ENCODE measurements at places on chromosomes 4 and X.

- DNase-seq = no peak
Observed at GRCh38 chrX:75989806-75990590, 182.9 kb upstream of the PBDC1 start.

- no peak for DNase-seq
Observed at GRCh38 chr4:26493461-26493860, 3.2 kb upstream of the CCKAR start.

GRCh38 chrX:124211312-124211942, 121.0 kb upstream of the TEX13D start:
- DNase-seq = no peak

GRCh38 chrX:68409194-68409593, 24.1 kb downstream of the OPHN1 start:
- DNase-seq = no peak

DNA sequence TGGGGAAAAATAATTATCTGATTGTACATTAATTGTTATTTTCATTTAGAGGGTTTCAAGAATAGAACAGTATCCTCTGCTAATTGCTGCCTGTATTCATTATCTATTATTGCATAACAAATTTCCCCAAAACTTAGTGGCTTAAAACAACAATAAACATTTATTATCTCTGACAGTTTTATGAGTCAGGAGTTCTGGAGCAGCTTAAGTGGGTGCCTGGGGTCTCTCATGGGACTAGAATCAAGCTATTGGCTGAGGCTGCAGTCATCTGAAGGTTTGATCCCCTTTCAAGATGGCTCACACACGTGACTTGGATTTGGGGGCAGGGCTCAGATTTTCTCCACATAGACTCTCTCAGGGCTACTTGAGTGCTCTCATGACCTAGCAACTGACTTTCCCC, 98.1 kb upstream of the JADE1 start:
- DNase-seq = no peak

GRCh38 chrX:12581546-12581945, 209.7 kb upstream of the PRPS2 start:
- DNase-seq = no peak

- no peak for DNase-seq
Observed at GRCh38 chr4:11149612-11150259, 279.0 kb downstream of the HS3ST1 start.

- DNase-seq = peak; percentile 3
Observed at GRCh38 chrX:148314876-148315275, 185.5 kb upstream of the AFF2 start.

DNA sequence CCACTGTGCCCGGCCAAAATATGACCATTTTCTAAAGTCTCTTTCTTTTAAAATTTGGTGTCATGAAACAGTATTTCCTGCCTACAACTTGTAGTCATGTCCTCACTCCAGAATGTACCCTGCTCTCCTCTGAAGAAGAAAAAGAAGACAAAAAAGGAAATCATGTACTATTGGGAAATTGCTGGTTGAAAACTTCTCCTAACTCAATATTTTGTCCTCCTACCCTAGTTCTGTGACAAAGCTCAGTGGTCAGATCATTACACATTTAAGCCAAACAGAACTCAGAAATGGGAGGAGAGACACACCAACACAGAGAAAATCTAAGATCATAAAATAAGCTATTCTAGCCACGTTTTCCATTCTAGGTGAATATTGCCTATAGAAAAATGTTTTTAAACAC, 127.7 kb downstream of the IRF2 start:
- no peak for DNase-seq

- DNase-seq = no peak
Observed at GRCh38 chrX:39967348-39967747, 130.4 kb downstream of the BCOR start.

GRCh38 chr4:159287767-159288166, 184.9 kb downstream of the RAPGEF2 start:
- DNase-seq = no peak

- peak; percentile 65 for DNase-seq
Observed at GRCh38 chr4:76213415-76214176, at the start of gene SCARB2. TSS of gene SCARB2 (minus strand) at chr4:76213824. CDS start at chr4:76213543, 281 bp downstream.

DNA sequence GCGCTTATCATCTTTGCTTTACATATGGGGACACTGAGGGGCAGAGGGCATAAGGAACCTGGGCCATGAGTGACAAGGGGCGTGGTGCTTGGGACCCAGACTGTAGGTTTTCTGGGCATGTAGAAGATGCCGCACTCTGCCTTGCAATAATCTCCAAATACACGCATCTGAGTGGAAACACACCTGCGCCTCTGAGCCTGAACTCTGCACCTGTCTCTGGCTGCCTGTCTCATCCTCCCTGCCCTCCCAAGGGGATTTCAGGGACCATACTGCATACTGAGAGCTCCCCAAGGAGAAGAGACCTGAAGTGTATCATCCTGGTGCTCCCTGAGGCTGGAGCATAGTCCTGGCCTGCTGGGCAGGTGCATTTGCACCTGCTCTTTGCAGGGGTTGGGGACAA, 34.7 kb upstream of the ASMTL start:
- no peak for DNase-seq

DNA sequence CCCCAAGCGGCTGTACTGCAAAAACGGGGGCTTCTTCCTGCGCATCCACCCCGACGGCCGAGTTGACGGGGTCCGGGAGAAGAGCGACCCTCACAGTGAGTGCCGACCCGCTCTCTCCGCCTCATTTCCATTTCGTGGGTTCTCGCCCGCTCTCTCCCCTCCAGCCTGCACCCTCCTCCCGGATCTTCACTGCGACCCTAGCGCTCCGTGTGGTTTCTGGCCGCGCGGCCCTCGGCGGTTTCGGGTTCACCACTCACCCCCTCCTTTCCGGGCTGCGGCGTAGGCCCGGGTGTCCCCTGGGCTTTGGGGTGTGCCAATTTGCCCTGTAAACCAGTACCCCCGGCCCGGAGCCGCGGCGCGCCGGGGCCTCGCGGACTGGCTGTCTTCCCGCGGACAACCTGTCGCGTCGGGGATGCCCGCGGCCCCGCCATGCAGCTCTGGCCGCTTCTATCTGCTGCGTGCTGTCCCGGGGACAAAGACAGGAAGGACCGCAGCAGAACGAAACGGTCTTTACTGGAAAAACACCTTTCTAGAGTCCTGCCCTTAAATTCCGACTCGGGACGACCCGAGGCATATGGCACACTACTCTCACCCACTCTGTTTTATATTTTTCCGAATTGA, 737 bp downstream of the FGF2 start:
- DNase-seq = peak; percentile 19

DNA sequence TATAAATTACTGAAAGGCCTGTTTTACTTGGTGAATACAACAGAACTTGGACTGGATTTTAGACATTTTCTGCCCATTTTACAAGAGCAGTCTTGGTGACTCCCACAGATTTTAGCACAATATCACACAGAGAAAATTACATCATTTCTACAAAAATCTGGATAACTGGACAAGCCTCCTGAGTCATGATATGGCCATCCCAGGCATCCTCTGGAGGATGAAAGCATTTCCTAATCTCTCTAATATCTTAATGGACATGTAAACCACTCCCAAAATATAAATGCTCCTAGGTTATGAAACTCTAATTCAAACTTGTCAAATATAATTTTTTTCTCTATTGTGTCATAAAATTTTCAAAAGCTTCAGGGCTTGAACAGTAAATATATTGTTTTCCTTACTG, 1170.8 kb upstream of the PCDH7 start:
- no peak for DNase-seq

DNA sequence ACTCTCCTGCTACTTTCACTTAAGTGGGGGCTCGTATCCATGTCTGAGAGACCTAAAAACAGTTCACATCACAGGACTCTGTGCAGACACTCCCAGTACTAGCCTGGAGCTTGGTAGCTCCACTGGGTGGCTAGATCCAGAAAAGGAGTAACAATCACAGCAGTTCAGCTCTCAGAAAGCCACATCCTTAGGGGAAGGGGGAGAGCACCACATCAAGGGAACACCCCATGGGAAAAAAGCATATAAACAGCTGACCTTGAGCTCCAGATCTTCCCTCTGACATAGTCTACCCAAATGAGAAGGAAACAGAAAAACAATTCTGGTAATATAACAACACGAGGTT, 175.8 kb downstream of the FAM13A start:
- DNase-seq = no peak

DNA sequence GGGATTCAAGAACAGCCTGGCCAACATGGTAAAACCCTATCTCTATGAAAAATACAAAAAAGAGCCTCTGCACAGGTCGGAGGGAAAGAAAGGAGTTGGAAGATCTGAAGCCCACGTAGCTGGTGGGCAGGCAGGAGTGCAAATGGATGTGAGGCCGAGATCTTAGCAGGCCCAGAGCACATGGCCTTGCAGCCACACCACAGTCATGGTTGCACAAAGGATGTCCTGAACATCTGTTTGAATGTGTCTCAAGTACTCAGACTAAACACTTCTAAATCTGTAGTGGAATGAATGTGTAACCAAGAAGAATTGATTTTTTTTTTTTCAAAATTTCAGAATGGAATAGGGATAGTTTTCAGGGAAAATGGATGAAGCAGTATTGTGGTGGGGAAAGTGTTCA, 10.8 kb downstream of the CA5B start:
- no peak for DNase-seq

- DNase-seq = no peak
Observed at GRCh38 chr4:7677086-7677485, 242.4 kb upstream of the PSAPL1 start.

DNA sequence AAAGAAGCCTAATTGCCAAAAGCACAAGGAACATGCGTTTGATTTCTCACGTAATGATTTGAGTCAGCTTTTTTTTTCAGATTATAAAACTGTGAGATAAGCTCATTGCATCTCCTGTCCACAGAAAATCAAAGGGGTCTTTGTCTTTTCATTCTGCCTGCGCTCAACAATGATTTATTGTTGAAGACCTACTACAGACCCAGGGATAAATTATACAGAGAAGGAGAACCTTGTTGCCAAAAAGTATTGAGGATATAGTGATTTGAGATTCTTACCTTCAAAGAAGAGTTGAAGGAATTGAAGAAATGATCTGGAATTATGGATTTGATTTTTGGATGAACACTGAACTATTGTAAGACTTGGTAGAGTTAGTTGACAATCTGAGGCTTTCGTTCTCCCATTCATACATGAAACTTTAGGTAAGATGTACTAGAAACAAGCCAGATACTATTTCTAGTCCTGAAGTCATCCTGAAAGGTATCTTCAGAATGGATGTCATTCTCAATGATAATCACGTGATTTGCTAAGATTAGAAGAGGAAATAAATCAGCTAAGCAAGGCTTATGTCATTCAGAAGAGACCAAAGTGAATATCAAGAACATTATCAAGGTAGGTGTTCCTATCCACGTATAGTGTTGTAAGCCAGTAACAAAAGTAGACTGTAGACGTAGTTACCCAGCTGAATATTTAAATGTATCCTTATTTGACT, 71.1 kb upstream of the SCOC start:
- no peak for DNase-seq

GRCh38 chr4:103365285-103365684, 167.1 kb upstream of the CENPE start:
- no peak for DNase-seq

- no peak for DNase-seq
Observed at GRCh38 chr4:76634220-76634619, 199.2 kb downstream of the SHROOM3 start.

GRCh38 chr4:145107126-145107525, 9.0 kb downstream of the ABCE1 start:
- DNase-seq = no peak

GRCh38 chr4:4416981-4417380, 30.1 kb downstream of the NSG1 start:
- no peak for DNase-seq

DNA sequence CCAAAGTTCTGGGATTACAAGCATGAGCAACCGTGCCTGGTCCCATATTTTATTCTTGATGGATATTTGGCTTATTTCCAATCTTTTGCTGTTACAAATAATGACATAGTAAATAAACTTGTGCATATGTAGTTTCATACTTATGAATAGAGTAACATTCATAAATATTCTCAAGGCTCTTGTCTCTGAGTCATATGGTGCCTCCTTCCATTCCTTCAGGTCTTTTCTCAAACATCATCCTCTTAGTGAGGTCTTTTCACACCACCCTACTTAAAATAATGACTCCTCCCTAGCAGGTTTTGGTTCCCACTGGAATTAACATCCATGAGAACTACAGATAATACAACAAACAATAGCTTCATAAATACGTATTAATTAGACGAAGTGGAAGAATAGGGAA, 416.6 kb downstream of the IQCM start:
- no peak for DNase-seq

DNA sequence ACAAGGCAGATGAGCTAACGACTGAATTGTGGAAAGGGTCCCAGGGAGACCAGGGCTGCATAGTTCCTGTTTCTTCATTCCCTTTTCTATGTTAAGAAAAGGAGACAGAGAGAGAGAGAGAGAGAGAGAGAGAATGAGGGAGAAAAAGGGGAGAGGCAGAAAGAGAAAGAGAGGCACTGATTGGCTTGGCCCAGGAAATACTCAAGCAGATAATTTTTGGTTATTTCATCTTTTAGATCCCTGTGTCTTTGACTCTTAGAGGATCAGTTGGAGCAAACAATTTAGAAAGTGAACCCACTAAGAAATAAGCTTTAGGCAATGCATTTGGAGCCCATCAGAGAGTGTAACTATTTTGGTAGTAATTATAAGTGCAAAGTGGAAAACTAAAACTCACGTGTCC, 103.4 kb downstream of the CEP44 start:
- DNase-seq = no peak

- no peak for DNase-seq
Observed at GRCh38 chrX:20522420-20522819, 255.7 kb upstream of the RPS6KA3 start.

DNA sequence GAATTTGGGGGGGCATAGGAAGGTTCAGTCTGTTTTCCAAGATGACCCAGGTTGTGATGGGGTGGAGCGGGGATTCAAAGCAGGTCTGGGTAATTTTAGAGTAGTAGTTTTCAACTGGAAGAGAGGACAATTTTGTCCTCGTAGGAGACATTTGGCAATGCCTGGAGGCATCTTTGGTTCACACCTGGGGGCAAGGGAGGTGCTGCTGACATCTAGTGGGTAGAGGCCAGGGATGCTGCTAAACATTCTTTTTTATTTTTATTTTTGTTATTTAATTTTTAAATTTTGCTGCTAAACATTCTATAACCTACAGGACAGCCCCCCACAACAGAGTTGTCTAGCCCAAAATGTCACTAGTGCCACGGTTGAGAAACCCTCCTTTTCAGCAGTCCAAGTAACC, 1.9 kb downstream of the RAB9A start:
- no peak for DNase-seq

GRCh38 chr4:181971973-181972372, 271.2 kb upstream of the TENM3 start:
- DNase-seq = no peak

GRCh38 chr4:164648849-164649212, 105.1 kb upstream of the SMIM31 start:
- DNase-seq = no peak

DNA sequence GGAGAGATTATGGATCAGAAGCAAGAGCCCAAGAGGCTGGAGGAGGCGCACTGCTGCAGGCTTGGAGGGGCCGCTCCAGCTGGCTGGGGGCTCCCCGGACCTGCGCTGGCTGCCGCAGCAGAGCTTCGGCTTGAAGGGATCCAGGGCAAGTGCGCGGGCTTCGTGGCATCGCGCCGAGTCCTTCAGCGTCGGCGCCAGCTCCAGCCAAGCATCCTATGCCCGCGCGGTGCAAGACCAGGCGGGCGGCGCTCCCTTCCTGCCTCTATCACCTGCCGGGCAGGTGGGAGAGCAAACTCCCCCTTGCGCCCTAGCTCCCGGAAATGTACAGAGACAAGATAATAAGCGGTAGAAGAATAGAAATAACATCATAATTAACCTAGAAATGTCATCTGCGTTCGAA, 10.5 kb upstream of the UCP1 start:
- no peak for DNase-seq

- DNase-seq = no peak
Observed at GRCh38 chr4:121189326-121190215, 25.4 kb upstream of the TNIP3 start.

All from T1000 (cell line).